ENCODE measurements at places on chromosomes 13 and 19.

DNA sequence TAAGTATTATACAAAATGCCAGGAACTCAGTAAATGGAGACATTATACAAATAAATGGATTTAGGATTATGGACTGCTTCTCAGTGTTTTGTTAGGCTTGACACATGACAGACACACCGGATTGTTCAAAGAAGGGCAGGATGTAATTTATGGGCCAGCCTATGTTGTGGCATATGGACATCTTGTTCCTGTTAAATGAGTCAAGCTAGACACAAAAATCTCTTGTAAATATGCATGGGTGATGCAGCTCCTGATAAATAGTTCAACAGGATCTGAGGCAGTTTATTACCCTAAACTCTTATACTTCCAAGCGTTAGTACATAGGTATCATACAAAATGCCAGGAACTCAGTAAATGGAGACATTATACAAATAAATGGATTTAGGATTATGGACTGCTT, 502.3 kb downstream of the TBC1D4 start:
- no peak for DNase-seq

GRCh38 chr13:95571941-95572340, 19.4 kb downstream of the CLDN10 start:
- no peak for DNase-seq

DNA sequence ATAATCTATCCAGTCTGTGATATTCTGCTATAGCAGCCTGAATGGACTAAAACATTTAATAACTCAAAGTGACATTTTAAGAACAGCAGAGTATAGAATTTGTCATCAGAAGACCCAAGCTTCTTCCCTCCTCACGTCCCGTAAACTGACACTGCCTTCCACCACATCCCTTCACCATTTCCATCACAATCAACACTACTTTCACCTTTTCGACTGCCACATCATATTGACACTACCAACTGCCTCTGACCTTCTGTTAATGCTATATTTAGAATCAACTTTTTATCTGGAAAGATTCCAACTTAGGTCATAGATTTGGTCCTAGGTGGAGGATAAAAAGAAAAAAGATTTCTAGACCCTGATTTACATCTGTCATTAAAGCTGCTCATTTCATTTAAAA, 39.6 kb downstream of the STOML3 start:
- no peak for DNase-seq

DNA sequence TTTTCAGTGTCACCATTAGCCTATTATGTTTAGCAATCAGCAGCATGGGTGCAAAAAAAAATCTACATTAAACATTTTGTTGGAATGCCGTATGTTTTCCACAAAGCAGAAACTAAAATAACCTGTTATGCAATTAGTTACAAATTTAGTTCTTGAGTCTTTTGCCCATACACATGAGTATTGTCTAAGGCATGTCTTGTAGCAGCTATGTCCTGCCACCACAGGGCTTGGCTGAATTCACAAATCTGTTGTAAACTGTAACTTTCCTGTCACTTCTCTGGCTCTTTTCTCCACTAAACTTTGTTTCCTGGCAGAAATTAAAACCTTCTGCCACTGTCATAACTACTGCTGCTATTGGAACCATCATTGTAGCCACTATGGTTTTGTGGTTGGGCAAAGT, 277.9 kb upstream of the SPRY2 start:
- no peak for DNase-seq

- DNase-seq, result no peak
These were observed 1774.6 kb upstream of the PCDH20 start for GRCh38 chr13:63190219-63190618.

Data from NCI-H187 treated with DMSO at 0.1 percent for 48 hours (cell line).